ENCODE measurements at places on chromosomes 7 and 10.

DNA sequence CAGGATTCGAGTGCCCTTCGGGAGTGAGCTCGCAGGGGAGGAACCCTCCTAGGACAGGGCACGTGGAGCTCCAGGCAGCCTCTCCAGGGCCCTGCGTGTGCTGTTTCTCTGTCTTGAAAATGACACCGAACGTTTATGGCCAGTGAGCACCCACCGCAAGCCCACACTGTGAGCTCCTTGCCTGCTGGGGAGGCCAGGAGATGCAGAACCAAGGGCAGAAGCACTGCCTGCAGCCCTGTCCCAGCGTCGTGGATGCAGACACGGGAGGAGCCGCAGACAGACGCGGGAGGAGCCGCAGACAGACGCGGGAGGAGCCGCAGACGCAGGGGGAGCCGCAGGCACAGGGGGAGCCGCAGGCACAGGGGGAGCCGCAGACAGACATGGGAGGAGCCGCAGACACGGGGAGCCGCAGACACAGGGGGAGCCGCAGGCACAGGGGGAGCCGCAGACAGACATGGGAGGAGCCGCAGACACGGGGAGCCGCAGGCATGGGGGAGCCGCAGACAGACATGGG, 314.4 kb downstream of the PTPRN2 start:
- DNase-seq: no peak

- DNase-seq: no peak
These were observed 21.3 kb downstream of the GBF1 start for GRCh38 chr10:102266670-102267069.

DNA sequence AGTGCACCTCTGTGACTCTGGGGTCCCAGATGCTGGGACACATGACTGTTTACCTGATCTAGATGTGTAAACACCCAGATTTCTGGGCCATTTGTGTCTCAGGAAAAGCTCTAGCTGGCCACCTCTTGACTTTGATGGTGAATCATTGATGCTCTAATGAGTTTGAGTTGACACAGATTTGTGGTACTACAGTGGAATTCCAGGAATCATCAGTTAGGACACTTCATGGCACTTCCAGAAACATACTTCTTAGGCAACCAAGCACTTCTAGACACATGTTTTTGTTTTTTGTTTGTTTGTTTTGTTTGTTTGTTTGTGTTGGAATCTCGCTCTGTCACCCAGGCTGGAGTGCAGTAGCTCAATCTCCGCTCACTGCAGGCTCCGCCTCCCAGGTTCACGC, 302.2 kb upstream of the ZMIZ1 start:
- DNase-seq: no peak

DNA sequence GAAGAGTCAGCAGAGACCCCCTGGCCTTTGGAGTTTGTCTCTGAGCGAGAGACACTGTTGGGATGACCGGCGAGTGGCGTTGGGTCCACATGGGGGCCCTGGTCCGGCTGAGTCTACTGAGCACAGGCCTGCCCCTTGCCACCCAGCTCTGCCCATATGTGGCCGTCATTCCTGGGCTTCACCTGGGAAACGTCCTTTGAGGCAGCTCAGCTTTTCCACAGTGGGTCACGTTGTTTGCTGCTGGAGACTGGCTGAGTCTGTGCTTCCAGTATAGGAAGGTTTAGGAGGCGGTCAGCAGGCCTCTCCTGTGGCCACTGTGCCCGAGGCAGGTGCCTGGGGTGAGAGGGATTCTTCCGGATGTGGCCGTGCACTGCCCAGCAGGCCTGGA, 17.1 kb downstream of the ADAM8 start:
- DNase-seq: no peak

DNA sequence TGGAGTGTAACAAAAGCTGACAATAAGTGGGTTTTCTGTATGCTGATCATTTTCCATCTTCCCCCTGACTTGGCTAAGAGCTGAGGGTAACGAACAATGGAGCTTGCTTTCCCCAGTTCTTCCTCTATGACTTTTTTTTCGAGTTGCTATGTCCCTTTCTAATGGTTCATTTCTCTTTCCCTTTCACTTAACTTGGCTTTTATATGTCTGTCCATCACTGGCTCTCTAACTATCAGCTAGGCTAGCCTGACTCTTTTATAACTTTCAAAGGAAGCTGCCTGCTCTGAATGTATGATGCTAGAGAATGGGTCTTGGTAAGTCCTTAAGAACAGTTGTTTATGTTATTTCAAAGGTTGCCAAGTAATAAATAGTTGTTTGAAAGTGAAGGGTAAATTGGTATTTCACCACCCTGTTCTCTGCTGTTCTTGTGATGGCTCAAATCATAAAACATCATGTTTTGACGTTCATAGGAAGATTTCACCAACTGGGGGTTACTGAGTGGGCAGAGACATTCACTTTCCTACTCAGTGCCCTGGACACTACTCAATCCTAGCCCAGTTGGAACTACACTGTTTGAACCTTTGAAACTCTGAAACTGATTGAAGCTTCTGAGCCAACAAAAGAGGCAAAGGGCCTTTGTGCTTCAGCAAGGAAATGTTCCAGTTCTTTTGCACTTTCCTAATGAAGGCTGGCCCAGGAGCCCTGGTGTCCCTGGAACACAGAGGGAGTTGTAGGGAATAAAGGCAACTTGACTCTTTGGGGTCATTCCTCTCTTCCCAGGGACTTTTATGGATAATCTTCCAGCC, 85.4 kb upstream of the PHYHIPL start:
- DNase-seq: no peak

- DNase-seq: no peak
These were observed 63.8 kb downstream of the SLC37A3 start for GRCh38 chr7:140334341-140335057.

DNA sequence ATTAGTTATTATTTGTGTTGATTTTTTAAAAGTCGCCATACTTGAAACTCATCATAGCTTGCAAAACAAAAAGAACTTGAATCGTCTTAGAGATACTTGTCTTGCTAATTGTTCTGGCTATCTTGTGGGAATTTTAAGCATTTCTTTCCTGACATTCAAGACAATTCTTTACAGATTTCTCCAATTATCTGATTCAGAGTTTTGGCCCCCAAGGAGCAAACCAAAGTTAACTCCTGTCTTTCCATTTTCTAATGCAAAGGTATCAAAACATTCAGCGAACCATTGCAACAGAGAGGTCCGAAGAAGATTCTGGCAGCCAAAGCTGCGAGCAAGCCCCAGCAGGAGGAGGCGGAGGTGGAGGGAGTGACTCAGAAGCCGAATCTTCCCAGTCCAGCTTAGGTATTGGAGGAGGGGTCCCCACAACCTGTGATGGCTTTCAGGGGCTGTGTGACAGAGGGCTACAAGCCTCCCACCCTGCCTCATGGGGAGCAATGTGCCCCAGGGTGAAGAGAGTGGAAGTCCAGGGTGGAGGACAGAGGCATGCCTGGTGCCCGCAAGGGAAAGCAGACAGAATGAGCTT, 119.4 kb upstream of the STK17A start:
- no peak for DNase-seq

DNA sequence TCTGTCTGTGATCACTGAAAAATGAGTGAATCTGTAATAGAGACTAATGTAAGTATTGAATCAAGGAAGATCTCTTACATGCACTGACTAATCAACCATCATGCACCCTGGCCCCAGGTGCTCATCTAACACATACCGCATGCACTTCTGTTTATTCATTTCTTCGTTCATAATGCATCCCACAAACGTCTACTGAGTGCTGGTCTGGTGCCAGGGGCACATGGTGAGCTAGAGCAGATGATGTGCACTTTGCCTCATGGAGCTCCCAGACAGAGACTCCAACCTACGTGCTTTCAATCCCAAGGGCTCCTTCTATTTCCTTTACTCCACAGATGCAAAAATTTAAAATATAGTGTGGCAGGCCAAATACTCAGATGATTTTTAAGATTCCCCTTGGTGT, 10.7 kb downstream of the C10orf90 start:
- no peak for DNase-seq
